ENCODE measurements at places on chromosomes 11 and 22.

GRCh38 chr11:128642571-128642970 is 51.3 kb upstream of the FLI1 start:
- DNase-seq, result no peak

GRCh38 chr22:19730198-19730597 is 6.9 kb downstream of the GP1BB start:
- DNase-seq, result no peak

DNA sequence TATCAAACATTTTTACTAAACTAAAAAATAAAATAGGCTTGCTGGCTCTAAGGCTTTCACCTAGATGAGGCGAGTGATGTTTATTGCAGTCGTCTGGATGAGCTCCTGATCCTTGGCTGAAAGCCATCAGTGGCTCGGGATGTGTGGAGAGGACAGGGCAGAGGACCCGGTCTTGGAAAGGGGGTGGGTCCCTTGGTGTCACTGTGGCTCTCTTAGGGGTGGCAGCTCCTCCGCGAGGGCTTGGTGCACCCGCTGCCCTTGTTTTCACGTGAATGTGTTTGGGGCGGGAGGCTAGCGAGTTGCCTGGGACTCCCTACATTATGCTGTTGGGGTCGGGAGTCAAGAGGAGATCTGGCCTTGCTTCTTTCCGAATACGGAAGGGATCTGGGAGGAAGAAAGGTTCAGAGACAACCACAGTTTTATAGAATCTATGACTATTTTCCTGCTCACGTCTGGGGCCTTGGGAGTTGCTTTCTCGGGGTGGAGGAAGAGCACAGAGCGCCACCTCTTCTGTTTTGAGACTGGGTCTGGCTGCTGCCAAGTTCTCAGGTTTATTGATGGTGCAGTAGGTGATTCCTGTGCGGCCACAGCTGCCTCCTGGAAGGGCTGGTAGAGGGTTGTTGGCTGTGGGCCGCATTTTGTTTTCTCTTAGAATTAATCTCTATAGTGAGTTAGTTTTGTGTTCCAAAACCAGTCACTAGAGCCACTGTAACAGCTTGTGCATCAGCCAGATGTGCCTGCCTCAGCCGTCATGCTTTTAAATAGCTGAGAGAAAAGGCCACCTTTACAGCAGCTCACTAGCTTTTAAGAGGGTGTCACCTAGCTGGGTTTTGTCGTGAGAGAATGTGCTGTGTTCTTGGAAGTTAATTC is 12.8 kb downstream of the TBC1D22A start:
- no peak for DNase-seq

DNA sequence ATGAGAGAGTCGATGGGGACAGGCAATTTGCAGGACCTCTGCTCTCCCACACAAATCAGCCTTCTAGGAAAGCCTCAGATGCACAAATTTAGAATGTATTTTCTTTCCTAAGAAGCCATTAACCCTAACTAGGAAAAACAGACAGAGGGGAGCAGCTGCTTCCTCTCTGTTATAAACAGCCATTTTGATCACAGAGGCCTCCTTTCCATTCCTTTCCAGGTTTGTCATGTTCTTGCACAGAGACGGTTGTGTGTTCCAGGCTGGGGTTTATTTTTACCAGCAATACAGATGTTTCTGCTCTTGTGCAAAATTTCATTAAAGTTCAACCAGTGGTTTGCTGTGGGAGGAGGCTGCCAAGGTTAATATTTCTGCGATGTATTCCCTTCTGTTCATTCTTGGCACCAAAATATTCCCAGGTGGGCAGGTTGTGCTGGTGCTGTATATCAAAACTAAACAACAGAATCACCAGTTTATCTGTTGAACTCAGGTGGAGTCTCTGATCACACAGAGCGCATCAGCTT is 90.2 kb downstream of the NAV2 start:
- no peak for DNase-seq

DNA sequence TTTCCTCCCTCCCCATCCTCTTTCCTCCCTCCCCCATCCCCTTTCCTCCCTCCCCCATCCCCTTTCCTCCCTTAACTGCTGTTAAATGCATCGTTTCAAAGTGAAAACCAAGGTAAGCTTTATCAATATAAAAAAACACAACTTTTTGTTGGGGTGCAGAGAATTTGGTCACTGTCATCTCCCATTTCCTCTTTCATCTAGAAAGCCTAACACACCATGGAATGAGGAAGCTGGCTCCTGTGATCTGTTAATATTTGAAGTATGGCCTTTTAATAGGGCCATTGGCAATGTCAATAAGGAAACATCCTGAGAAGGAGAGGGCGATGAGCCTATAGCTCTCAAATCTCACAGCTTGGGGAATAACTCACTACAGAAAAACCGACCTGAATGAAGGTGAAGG is 7.0 kb downstream of the EXPH5 start:
- DNase-seq, result no peak

DNA sequence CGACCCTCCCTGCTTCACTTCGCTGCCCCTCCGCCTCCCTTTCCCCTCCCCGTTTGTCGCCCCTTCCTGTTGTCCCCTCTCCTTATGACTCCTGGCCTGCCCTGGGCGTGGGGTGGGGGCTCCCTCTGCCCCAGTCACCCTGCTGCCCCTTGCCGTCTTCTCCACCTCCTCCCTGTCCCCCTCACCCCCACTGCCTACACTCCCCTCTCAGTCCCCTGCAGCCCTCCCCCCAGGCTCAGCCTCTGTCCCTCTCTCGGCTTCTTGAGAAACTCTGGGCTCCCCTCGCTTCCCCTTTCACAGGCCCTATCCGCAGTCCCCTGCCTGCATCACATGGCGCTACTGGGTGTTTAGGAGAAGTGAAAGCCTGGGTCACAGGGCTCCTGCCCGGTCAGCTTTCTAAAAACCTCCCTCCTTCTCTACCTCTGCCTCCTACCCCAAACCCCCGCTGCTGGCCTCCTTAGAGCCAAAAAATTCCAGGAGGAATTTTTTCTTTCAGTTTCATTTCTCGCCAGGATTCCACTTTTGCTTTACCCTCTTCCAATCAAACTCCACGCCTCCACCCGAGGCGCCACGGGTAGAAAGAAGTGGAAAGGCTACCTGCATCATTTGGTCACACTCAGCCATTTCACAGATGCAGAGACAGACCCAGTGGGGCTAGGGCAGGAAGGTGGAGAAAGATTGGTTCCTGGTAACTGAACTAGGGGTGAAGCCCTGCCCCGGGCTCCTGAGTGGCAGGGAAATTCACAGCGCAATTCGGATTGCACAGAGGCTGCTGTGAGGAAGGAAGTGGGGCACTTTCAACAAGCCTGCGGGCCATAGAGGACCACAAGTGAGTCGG is at the start of gene SLC15A3:
TSS of gene SLC15A3 (minus strand) at position 273 of the 838 bp plus-strand sequence. CDS start 625 bp downstream, outside the sequence.
- peak; percentile 28 for DNase-seq

DNA sequence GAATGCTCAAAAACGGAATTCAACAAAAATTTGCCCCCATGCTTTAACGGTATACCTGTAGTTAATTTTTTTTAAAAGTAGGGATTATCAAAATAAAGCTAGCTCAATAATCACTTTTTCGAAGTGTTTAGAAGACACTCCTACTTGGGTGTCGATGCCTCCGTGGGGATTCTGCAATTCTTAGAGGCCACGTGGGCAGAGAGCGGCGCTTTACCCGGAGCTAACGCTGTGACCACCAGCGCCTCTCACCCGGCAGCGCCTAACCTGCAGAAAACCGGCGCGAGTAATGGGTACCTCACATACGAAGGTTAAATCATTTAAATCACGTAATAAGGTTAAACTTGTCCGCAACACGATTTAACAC is 583 bp downstream of the TAF1D start:
- DNase-seq, result no peak

DNA sequence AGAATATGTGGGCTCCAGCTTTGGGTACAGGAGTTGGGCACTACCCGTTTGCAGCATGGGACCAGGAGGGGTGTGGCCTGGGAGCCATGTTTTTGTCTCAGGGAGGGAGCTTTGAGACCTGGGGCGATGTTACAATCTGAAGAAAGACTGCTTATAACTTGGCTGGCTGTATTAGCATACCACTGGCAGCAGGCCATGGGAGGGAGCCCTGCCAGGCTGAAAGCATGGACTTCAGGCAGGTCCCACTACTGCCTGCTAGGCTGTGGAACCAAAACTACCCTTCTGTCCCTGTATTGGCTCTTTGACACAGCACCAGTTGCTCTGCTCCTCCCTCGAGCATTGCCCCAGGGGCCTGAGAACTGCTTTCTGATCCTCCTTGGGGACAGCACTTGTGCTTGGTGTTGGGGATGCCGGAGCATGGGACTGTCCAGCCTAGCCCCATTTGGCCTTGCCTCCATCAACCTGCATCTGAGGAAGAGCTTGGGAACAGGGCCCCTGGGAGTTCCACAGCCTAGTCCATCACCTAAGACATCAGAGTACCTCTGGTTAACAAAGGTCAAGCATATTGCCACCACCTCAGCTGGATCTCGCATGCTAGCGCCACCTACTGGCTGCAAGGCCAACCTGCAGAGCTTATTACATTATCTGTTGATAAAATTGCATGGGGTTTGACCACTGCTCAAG is 217.4 kb downstream of the SBF2 start:
- DNase-seq, result no peak

DNA sequence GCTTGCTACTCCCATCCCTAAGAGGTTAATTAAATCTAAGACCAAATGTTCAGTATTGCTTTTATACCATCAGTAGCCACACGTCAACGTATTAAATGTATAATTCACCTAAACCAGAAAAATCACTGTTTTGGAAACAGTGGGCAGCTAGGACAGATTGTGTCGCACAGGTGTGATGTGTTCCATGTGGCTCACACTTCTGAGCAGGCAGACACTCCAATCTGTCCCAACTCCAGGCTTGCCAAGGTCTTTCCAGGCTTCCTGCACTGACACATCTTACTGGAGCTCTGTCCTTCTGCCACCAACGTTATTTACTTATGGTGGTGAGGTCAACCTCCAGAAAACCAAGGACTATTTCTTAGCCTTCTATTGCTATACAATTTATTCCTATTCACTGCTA is 11.4 kb downstream of the SIAE start:
- DNase-seq, result no peak

GRCh38 chr11:58629857-58630256 is 7.4 kb downstream of the CNTF start:
- no peak for DNase-seq

- no peak for DNase-seq
Observed at GRCh38 chr11:30798547-30799236, 212.5 kb upstream of the MPPED2 start.

- DNase-seq, result no peak
Observed at GRCh38 chr11:92703449-92703830, 266.0 kb upstream of the MTNR1B start.

GRCh38 chr11:100980156-100980555 is 149.5 kb downstream of the PGR start:
- no peak for DNase-seq

- DNase-seq, result no peak
Observed at GRCh38 chr11:11589437-11589836, 32.4 kb downstream of the GALNT18 start.

DNA sequence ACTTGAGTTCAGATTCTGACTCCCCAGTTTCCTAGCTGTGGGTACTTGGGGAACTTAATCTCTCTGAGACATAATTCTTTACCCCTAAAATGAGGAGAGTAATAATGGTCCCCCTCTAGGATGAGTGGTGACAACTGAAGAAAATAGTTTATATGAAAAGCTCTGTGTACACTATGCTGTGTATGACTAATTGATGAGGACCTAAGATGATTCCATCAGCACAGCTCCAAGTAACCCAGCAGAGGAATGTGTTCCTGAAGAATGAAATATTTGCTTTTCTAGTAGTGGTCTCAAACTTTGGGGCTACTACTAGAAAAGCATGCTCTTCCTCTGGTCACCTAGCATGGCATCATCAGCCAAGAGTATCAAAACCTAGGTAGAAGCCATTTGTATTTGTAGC is 217.3 kb upstream of the NARS2 start:
- no peak for DNase-seq

GRCh38 chr11:62077132-62077531 is 46.7 kb upstream of the INCENP start:
- DNase-seq, result no peak

DNA sequence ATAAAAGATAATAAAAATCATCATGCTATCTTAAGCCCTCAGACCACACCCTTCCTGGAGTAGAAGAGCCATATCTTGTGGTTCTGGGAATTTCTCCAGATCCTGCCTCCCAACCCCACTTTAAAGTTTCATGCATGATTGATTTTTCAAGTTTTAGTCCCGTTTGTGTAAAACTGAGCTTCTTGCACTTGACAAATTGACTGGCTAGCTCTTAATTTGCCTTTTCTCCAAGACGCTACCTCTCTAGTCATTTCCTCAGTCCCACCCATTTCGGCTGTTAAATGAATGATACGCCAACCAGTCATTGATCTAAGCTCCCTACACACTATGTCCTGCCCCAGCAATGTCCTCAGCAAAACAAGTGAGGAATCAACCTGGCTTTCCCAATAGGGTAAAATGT is 71.8 kb upstream of the TEAD1 start:
- DNase-seq, result no peak

- no peak for DNase-seq
Observed at GRCh38 chr11:119361056-119361787, 14.7 kb upstream of the MFRP start.

DNA sequence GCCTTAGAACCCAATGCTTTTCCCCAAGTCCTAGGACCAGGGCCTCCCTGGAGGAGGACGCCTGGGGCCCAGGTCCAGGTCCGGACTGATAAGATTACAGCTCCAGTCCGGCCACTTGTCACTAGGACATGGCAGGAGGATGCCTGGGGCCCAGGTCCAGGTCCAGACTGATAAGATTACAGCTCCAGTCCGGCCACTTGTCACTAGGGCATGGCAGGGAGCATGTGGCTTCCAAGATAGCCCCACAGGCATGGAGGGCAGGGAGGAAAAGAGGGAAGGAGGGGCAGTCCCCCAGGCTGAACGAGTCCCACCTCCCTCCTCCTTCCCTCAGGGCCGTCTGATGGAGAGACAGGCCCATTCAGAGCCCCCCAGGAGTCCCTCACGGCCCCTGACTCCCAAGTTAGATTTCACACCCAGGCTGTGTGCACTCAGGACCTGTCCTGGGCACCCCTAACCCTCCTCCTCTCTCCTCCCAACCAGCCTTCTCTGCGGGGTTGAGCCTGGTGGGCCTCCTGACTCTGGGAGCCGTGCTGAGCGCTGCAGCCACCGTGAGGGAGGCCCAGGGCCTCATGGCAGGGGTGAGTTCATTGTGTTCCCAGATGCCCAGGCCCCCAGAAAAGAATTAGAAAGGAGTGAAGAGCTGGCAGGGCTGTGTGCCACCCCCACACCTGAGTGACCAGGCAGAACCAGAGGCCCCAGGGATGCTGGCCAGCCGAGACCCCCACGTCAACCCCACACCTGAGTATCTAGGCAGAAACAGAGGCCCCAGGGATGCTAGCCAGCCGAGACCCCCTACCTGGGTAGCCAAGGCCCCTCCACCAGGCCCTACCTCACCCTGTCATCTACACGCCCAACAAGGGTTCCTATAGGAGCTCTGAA is 2.1 kb downstream of the TSPAN32 start:
- no peak for DNase-seq
